A549 treated with GW870086 at 1 μM for 4 hours (cell line): ENCODE measurements at places on chromosomes 4 and X. TPM values are rescaled to one million over a fixed set of nuclear protein-coding genes. Genes with fewer than 3 reads are reported as not detected.

CNGA2 gene
- total RNA-seq: not detected in 5 replicates

SMR3B gene
- not detected in 5 replicates for total RNA-seq

PROM1 gene
- 0.13 to 0.47 TPM (median 0.18 TPM) in 5 replicates for total RNA-seq

TAF7L gene
- 0.05 to 0.16 TPM (median 0.08 TPM) in 4 of 5 replicates, not detected in the other for total RNA-seq

ADH1A gene
- total RNA-seq: not detected in 5 replicates

GAGE12F gene
- total RNA-seq: not detected in 5 replicates

GPRASP1 gene
- 0.19 to 0.45 TPM (median 0.22 TPM) in 5 replicates for total RNA-seq

CDK16 gene
- total RNA-seq: 90.7 to 114 TPM (median 107 TPM) in 5 replicates

HGFAC gene
- total RNA-seq: 0.07 to 0.32 TPM (median 0.13 TPM) in 4 of 5 replicates, not detected in the other

SMARCA1 gene
- 32.0 to 50.4 TPM (median 49.0 TPM) in 5 replicates for total RNA-seq

LIMCH1 gene
- 39.7 to 50.2 TPM (median 49.1 TPM) in 5 replicates for total RNA-seq

ERVMER34-1 gene
- total RNA-seq: 0.27 to 0.56 TPM (median 0.37 TPM) in 5 replicates

NR3C2 gene
- 0.02 TPM in 1 of 5 replicates, not detected in the others for total RNA-seq

POLN gene
- total RNA-seq: 0.37 to 0.92 TPM (median 0.70 TPM) in 5 replicates

HS3ST1 gene
- 0.57 to 1.2 TPM (median 0.90 TPM) in 5 replicates for total RNA-seq

S100P gene
- 31.8 to 89.1 TPM (median 73.1 TPM) in 5 replicates for total RNA-seq

RASL11B gene
- 0.08 to 0.11 TPM in 2 of 5 replicates, not detected in the others for total RNA-seq
